ENCODE measurements at places on chromosomes 2 and 18.

- no peak for DNase-seq
Observed at GRCh38 chr2:38733300-38733971, 17.7 kb downstream of the SRSF7 start.

GRCh38 chr18:49028091-49028490 lies 77.3 kb upstream of the SMAD7 start:
- no peak for DNase-seq

GRCh38 chr18:8707556-8708300 lies 2.4 kb downstream of the MTCL1 start:
- no peak for DNase-seq

DNA sequence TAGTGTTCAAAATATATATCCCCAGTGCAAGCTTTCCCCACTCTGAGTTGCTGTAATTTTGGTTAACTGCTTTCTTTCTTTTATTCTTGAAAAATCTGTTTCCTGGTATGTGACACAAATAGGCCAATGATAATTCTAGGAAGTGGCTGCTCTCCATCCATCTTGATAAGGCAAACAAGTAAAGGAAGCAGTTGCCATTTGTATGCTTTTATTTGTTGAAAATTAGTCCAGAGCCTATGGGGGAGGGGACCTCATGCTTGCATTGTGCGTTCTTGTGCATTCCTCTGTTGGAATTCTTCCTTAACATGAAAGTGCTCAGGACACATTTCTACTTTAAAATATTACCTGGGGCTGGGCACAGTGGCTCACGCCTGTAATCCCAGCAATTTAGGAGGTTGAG lies 111.2 kb upstream of the FSHR start:
- no peak for DNase-seq

- DNase-seq = no peak
Observed at GRCh38 chr2:43905871-43906270, 67.1 kb downstream of the ABCG8 start.

DNA sequence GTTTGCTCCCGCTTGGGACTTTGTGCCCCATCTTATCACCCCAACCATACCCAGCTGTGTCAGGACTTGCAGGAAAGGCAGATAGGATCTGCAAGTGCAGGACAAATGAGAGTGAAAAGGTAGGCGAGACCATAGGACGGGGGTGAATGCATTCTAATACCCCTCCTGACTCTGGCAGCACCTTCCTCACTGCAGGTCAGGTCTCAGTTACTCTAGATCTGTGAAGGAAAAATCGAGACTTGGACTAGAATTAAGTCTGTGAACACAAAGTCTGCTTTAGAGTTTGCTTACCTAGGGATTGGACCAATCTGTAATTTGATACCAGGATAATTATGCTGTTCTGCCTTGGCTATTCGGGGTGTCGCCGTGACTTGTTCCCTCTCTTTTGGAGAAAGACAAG lies 19.7 kb downstream of the NT5DC4 start:
- no peak for DNase-seq

DNA sequence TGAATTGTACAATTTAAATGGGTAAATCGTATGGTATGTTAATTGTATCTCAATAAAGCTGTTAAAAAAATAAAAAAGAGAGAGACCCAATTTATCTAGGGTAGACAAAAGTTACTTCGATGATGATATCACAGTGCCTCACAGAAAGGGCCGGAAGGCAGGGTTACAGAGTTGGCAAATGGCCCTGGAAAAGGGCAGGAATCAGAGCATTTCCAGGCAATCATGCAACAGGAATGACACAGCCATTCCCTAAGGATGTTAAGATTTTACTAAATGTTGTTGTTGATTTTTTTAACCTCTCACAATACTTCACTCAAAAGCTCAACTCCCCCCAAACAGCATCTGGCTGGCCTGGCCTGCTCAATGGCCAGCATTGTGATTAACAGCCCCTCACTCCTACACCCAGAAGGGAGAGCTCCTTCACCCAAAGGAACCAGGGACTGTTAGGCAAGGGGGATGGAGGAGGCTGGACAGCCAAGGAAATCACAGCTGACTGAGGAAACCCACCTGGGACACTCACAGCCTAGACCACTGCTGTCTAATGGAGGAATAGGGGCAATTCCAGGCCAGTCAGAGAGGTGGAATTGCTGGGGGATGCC lies 7.7 kb upstream of the SP100 start:
- no peak for DNase-seq

- DNase-seq = no peak
Observed at GRCh38 chr2:38735999-38736320, 15.2 kb downstream of the SRSF7 start.

- no peak for DNase-seq
Observed at GRCh38 chr18:59318460-59319050, at the start of gene CPLX4. TSS of gene CPLX4 (minus strand) at chr18:59318649. CDS start at chr18:59318462, 187 bp downstream.

DNA sequence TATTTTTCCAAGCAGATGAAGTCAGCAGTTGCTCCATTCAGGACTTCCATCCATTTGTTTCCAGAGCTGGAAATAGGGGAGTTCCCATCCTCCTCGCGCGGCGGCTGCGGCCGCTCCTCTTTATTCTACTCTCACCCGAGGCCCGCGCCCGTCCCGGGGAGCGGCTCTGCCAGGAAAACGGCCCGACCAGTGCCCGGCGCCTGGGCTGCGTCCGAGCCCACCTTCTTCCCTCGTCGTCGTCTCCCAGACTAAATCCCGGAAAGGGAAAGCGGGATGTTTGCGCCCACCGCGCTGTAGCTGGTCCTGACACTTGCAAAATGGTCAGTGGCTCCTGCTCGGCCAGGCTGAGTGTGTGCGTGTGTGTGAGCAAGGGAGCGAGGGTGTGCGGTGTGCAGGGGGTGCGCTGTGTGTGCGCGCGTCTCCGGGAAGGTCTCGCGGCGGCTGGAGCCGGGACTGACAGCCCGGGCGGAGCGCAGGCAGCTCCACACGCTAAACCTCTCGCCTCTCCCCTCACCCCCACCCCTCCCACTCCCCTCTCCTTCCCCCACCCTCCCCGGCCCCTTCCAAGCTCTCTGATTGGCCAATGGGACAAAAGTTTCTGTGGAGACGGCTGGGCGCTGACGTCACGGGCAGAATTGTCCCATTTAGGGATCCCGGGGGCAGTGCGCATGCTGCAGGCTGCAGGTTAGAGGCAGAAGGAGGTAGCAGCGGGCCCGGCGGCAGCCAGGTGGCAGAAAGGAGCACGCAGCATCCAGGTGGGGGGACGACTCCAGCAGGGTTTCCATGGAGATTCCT lies at the start of gene NOL4:
Gene NOL4, minus strand, starts transcription at position 491 of the 795 bp plus-strand sequence. CDS start 1,660 bp downstream, outside the sequence.
- no peak for DNase-seq

DNA sequence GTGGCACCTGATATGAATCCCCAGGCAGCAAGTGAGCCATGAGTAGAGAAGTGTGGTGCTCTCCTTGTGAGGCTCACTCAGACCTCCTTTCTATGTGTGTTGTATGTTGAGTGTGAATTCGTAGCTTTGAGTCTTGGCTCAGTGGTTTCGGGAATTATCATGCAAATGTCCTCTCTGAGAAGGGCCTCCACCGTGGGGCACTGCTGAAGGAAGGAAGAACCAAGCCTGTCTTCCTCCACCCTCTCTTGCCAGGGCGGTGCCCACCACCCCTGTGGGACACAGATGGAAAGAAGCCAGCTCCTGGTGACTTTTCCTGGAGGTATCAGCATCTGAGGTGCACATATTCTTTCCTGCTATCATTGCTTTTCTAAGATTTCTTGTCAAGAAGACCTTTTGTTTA lies 156.1 kb downstream of the MYT1L start:
- DNase-seq = no peak

DNA sequence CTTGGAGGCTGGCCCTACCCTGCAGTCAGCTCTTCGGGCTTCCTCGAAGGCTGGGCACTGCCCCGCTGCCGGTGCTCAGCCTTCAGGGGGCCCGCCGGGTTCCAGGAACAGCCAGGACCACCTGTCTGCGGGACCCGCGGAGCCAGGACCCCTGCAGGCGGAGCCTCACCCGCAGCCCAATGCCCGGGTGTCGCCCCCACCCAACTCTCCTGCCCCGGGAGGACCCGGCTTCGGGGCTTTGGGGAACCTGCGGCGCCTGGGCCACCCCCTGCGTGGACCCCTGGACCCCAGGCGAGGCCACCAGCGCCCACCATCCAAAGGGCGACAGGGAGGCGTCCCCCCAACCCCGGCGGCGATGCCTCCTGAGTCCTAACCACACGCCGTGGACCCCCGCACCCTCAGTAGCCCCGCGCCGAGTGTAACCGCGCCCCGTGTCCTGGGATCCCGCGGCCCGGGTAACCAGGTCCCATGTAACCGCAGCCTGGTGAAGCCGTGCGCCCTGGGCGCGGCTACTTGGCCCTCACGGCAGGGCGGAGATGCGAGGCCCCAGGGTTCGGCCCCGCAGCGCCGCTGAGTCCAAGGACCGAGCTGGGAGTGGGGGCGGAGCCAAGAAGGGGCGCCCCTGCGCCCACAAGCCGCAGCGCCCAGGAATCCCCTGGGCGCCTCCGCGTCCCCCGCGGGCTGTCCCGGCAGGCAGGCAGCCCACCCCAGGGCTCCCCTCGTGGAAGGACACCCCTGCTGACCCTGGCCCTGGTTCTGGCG lies 11.0 kb upstream of the UBE2F start:
- DNase-seq = no peak

DNA sequence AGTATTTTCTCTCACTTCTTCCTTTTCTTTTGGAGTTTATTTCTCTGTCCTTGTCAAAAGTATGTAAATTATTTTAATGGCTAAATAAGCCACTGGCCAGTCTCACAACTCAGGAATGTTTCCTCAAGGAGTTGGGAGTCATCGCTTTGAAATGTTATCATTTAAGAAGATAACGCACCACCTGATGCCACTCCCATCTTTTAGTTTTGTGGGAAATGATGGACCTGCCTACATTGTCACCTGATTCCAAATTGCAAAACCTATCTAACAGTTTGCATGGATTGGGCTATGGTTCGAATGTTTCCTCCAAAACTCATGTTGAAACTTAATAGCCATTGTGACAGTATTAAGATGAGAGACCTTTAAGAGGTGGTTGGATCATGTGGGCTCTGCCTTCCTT lies 32.4 kb upstream of the PPM1B start:
- no peak for DNase-seq

DNA sequence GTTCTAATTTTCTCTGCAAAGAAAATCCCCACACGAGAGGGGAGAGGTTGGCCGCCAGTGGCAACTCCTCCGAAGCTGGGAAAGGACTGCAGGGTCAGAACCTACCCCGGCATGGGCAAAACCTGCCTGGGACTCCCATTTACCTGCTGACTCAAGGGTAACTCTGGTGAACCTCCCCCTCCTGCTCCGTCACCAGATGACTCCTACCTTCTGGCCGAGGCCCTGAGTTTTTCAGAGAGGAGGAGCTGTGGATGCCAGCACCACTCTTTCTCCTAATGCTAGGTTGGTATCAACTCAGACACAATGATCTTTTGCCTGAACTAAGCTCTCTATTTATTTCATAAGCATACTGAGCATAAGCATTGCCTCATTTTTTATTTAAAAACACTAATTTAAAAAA lies 96.6 kb downstream of the ALPK2 start:
- DNase-seq = no peak

DNA sequence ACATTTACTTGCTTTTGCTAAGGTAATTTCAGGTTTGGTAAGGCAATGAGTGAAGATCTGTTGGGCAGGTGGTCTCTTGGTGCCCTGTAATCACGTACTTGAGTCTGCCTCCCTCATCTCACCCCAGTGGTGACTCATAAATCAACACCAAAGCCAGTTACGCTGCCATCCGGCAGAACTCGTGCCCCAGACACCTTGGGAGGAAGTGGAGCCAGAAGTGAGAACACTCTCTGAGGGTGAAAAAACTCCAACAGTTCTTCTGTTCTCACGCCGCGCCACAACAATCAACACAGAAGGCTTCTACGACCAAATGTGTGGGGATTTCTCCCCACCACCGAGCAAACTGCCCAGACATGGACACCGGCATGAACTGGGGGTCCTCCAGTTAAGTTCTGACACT lies 206.2 kb downstream of the ARL4C start:
- DNase-seq = peak; percentile 78

- DNase-seq = no peak
Observed at GRCh38 chr2:173612354-173612753, 257.7 kb downstream of the CDCA7 start.

- DNase-seq = peak; percentile 99
Observed at GRCh38 chr2:74507145-74507925, at the start of gene PCGF1. TSS of gene PCGF1 (minus strand) at chr2:74507695. CDS start at chr2:74507668, 27 bp downstream.

- DNase-seq = no peak
Observed at GRCh38 chr2:206832873-206833272, 67.5 kb downstream of the FASTKD2 start.

- no peak for DNase-seq
Observed at GRCh38 chr2:100887713-100888495, 68.0 kb downstream of the NPAS2 start.

GRCh38 chr18:22694954-22695353 lies 238.2 kb upstream of the RBBP8 start:
- DNase-seq = no peak

- no peak for DNase-seq
Observed at GRCh38 chr2:100673691-100674485, 111.1 kb downstream of the PDCL3 start.

DNA sequence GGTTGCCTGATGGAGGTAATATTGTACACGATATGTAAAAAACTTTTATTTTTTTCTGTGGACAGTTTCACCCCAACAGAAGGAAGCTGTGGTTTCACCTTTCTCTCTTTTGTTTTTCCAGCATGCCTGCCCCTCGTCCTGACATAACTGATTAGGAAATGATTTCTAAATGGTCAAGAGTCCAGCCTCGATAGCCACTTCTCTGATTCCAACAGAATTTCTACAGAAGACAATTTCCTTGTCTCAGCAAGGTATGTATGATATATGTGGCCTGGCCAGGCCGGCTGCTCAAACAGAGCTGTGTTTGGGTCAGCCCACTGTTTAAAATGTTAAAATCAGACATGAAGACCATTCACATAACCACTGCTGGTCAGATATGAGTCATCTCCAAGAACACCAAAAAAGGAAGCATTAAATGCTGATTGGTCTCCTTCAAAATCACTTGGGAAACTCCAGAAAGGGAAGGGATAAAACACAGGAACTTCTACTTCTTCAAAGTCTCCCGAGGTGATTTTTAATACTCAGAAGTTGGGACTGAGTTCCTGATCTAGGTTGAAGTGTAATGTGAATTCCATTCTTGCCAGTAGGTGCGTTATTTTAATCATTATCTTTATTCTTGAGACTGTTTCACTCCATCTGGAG lies 22.3 kb downstream of the ATP8B1 start:
- no peak for DNase-seq

- no peak for DNase-seq
Observed at GRCh38 chr2:46458763-46459500, 20.4 kb upstream of the TMEM247 start.

All from activated T-cell treated with anti-CD3 and anti-CD28 coated beads, Interleukin-2, amount 50 U/mL, for 1 hour (primary cell).